D721Med (cell line): ENCODE measurements at places on chromosomes 2 and 18.

DNA sequence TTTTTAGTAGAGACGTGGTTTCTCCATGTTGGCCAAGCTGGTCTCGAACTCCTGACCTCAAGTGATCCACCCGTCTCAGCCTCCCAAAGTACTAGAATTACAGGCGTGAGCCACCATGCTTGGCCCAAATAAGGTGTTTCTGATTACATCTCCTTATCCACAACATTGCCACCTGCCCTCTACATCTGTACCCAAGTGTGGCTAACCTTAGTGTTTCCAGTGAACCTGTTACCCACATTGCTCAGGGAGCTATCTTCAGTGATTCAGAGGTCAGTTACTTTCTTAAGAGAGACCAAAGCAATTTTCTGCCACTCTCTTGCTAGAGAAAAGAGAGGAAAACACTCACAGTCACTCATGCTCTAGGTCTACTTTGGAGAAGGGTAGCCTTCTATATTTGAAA is 115.0 kb upstream of the SLC39A10 start:
- DNase-seq, result no peak

GRCh38 chr18:73414598-73414997 is 546.8 kb upstream of the NETO1 start:
- no peak for DNase-seq

- DNase-seq, result no peak
These were observed 142.2 kb downstream of the DYSF start for GRCh38 chr2:71595569-71595968.

- no peak for DNase-seq
These were observed 200.7 kb downstream of the RPIA start for GRCh38 chr2:88892207-88892606.

- DNase-seq, result no peak
These were observed 106.6 kb upstream of the DDX18 start for GRCh38 chr2:117707874-117708273.

- DNase-seq, result no peak
These were observed 524.2 kb upstream of the TCF4 start for GRCh38 chr18:56112013-56112749.

- DNase-seq, result no peak
These were observed 10.5 kb downstream of the CCDC88A start for GRCh38 chr2:55408918-55409868.

- no peak for DNase-seq
These were observed 67.2 kb upstream of the PHLPP1 start for GRCh38 chr18:62648045-62648678.

DNA sequence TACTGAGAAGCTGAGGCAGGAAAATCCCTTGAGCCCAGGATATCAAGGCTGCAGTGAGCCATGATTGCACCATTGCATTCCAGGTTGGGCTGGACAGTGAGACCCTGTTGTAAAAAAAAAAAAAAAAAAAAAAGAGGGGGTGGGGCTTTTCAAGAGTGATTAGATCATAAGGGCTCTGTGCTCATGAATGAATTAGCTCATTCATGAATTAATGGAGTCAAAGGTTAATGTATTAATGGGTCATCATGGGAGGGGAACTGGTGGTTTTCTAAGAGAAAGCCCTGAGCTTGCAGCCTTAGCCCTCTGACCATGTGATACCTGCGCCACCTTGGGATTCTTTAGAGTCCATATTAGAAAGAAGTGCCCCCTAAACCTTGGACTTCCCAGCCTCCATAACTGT is 4.5 kb downstream of the SLC19A3 start:
- DNase-seq, result no peak

- DNase-seq, result no peak
These were observed 66.6 kb downstream of the ZFP36L2 start for GRCh38 chr2:43159797-43160196.

GRCh38 chr2:16635791-16636699 is 29.6 kb downstream of the CYRIA start:
- no peak for DNase-seq

GRCh38 chr2:82790206-82791021 is 1668.7 kb downstream of the SUCLG1 start:
- DNase-seq, result no peak

GRCh38 chr2:240298803-240299709 is 136.4 kb upstream of the GPC1 start:
- DNase-seq, result no peak

GRCh38 chr2:240786355-240786841 is 33.6 kb downstream of the KIF1A start:
- no peak for DNase-seq

- DNase-seq, result no peak
These were observed 74.2 kb downstream of the ZFP36L2 start for GRCh38 chr2:43152186-43152585.

GRCh38 chr2:16123421-16123820 is 183.1 kb downstream of the MYCN start:
- no peak for DNase-seq

- DNase-seq, result no peak
These were observed 1091.5 kb upstream of the CHAC2 start for GRCh38 chr2:52676056-52676455.
